ENCODE measurements at places on chromosomes 2 and 18.
A peak's percentile ranks its signal among the peaks of the same experiment; 100 is the strongest.

DNA sequence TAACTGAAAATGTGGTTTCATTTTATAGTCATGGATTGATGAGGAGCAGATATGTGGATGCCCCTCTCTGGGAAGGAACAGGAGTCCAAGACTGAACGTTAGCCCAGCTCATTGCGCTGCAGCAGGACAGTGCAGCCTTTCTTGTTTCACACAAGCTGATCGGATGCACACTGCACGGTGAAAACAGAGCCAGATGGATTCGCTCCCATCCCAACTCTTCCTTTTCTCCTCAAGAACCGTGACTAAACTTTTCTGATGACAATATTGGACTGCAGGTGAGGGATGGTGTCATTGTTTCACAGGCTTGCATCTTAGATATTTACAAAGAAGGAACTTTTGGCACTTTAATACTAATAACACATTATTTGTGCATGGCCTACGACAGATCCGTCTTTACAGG is 33.8 kb upstream of the COPS8 start:
- no peak for DNase-seq

DNA sequence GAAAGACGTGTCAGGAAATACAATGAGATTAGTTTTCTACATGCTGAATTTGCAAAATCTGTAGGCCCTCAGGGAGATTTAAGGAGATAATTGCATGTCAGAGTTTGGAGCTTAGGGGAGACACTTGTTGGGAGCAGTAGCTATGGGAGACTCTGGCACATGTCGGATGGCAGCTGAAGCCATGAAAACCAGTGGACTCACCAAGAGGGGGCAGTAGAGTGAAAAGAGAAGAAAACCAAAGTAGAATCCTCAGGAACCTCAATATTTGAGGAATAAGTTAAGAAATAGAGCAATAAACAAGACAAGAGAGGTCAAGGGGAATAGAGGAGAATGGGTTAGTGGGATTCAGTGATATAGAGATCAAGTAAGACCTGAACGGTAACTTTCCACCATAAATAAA is 24.8 kb downstream of the RUFY4 start:
- no peak for DNase-seq

DNA sequence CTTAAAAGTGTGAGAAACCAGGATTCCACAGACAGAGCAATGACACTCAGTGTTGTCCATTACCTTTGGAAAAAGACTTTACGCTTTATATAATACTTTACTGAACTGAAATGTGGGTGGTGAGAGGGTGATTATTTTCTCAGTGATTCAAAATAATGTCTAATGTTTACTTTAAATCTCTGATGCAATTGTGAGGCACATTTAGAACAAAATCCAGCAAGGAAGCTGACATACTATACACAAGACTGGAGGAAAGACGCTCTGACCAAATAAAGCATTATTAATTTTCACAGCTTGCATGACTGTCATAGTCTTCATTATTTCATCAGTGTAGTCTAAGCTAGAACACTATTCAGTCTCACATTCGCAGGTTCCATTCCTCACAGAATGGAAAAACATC is 34.1 kb upstream of the STAT1 start:
- no peak for DNase-seq

- DNase-seq = no peak
Measured at GRCh38 chr2:28802975-28803429, 7.6 kb upstream of the SPDYA start.

GRCh38 chr2:118202707-118203303 is 114.5 kb downstream of the INSIG2 start:
- peak; percentile 22 for DNase-seq

GRCh38 chr2:27502142-27502541 is 5.5 kb downstream of the GCKR start:
- DNase-seq = no peak

GRCh38 chr2:194319222-194319992 is 1337.6 kb upstream of the SLC39A10 start:
- no peak for DNase-seq

DNA sequence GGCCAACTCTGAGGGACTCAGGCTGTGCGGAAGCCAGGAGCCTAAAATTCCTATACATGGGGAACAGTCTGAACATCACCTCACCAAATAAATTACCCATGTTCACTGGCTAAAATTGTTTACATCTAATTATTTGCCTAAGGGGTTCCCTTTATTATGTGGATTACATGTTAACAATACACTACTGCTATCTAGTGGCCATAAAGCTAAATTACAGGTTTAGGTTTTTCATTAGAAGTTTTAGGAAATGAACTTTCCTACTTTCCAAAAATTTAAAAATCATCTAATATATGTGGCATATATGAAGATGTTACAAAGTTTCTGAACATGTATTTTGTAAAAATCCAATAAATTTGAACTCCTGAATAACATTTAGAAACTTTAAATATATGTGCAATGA is 40.3 kb downstream of the PLA2R1 start:
- no peak for DNase-seq

DNA sequence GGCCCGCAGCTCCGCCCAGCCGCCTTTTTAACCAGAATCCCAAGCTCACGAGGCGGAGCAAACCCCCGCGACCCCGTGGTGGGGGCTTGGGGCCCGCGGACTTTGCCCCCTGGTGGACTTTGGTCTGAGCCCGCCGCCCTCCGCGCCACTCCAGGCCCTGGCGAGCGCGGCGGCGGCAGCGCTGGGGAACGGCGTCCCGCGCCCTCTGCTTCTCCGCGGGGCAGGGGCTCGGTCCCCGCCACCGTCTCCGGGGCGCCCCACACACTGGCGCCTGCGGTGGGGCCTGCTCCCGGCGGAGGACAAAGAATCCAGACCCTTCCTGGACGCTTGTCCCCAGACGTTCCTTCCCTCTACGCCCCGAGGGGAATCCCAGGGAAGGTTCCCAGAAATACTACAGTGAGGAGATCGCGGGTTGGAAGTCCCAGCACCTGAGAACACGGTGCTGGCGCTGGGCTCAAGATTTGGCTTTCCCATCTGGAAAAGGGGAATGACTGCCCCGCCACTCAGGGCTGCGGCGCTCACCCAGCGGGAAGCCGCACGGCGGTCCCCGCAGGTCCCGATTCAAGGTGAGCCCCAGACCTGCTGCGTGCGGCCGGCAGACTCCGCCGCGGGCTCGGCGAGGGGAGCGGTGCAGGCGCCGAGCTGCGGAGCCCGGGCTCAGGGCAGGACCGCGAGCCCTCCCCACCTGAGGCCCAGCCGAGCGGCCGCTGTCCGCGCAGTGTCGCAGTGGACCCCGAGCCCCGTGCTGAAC is at the start of gene HAAO:
HAAO (minus strand) TSS at position 1 of the 751 bp plus-strand sequence. CDS start 47 bp downstream, outside the sequence.
- DNase-seq = no peak

- no peak for DNase-seq
Measured at GRCh38 chr2:9708683-9709538, 78.1 kb upstream of the YWHAQ start.

- DNase-seq = peak; percentile 39
Measured at GRCh38 chr18:37710726-37711125, 145.1 kb upstream of the CELF4 start.

- peak; percentile 40 for DNase-seq
Measured at GRCh38 chr2:41414486-41415230, 633.2 kb upstream of the PKDCC start.

GRCh38 chr2:55026202-55026601 is 24.0 kb downstream of the RTN4 start:
- DNase-seq = peak; percentile 41

GRCh38 chr2:62423235-62423634 is 82.8 kb downstream of the TMEM17 start:
- peak; percentile 14 for DNase-seq

DNA sequence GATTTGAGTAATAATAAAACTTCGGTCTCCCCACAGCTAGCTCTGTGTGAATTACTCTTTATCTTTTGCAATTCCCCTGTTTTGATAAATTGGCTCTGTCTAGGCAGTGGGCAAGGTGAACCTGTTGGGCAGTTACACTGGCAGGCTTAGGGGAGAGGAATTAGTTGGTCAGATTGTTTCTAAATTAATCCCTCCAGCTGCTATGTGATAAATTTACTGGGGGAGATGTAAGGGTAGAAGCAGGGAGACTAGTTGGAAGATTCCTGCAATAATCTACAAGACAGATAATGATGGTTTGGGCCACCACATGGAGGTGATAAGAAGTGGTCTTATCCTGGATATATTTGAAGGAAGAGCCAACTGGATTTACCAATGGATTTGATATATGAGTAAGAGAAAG is 118.5 kb upstream of the TACR1 start:
- no peak for DNase-seq

- DNase-seq = no peak
Measured at GRCh38 chr2:2286592-2286991, 44.5 kb downstream of the MYT1L start.

- peak; percentile 79 for DNase-seq
Measured at GRCh38 chr2:232891621-232892071, 21.6 kb downstream of the SNORC start.

DNA sequence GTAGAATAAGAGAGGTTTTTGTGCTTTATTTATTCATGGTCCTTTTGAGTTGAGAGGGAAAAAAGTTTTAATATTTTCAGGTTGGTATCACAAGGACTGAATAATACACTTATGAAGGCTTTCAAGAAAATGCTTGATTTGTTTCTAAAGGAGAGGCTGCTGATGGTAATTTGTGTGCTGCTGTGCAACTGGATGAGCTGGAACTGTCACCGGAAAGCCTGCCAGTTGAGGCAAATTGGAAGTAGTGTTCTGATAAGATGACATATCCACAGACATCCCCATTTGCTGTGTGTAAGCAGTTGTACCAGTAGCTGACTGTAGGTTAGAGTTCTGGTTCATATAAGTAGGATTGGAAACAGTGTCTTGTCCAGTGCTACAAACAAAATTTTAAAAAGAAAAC is 21.6 kb upstream of the CACNB4 start:
- DNase-seq = no peak

GRCh38 chr2:144006139-144006538 is 513.8 kb downstream of the ZEB2 start:
- DNase-seq = no peak

- DNase-seq = no peak
Measured at GRCh38 chr2:23489471-23490322, 104.7 kb downstream of the KLHL29 start.

DNA sequence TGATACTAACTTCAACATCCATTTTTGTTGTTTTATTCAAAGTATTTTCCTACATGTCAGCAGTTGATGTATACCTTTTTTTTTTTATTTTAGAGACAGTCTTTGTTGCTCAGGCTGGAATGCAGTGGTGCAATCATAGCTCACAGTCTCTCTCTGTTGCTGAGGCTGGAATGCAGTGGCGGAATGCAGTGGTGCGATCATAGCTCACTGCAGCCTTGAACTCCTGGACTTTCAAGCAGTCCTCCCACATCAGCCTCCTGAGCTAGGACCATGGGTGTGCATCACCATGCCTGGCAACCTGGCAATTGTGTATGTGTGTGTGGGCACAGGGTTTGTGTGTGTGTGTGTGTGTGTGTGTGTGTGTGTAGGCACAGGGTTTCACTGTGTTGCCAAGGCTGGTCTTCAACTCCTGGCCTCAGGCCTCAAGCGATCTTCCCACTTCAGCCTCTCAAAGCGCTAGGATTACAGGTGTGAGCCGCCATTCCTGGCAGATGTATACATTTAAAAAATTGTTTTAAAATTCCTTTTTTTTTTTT is 24.8 kb downstream of the SANBR start:
- no peak for DNase-seq

- no peak for DNase-seq
Measured at GRCh38 chr2:44705356-44705755, 236.1 kb upstream of the SIX3 start.

GRCh38 chr2:109727929-109728447 is 66.1 kb upstream of the RGPD5 start:
- DNase-seq = no peak

- DNase-seq = no peak
Measured at GRCh38 chr2:238839428-238839827, 8.5 kb upstream of the TWIST2 start.

GRCh38 chr2:223418131-223418530 is 184.0 kb downstream of the SCG2 start:
- no peak for DNase-seq

- DNase-seq = no peak
Measured at GRCh38 chr2:62565309-62565908, 59.4 kb upstream of the TMEM17 start.

DNA sequence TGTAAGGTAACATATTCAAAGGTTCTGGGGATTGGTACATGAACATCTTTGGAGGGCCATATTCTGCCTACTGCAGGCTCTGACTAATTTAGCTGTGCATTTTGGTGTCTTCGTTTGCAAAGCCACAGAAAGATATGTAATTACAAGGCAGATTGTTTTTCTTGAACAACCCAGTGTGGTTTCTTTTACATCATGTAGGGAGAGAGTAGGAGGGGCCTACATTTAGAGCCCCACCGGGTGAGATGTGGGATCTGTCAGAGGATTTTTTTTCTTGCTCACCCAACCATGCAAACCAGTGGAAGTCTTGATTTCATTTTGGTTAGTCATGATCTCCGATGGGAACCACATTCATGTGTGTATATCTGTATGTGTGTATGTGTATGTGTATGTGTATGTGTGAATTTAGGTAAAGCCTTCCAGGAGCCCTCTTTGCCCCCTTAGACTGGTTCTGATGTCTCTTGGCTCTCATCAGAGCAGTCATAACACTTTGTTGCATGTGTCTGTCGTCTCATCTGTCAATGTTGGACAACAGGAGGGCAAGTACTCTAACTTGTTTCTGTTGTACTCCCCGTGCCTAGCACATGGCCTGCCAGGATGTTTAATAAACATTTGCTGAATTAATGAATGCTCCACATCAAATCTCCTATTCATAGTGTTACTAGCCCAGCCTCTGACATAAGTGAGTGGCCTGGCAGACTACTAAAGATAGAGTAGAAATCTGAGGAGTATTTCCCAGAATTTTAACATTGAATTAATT is 239.9 kb downstream of the MTX2 start:
- DNase-seq = peak; percentile 23

DNA sequence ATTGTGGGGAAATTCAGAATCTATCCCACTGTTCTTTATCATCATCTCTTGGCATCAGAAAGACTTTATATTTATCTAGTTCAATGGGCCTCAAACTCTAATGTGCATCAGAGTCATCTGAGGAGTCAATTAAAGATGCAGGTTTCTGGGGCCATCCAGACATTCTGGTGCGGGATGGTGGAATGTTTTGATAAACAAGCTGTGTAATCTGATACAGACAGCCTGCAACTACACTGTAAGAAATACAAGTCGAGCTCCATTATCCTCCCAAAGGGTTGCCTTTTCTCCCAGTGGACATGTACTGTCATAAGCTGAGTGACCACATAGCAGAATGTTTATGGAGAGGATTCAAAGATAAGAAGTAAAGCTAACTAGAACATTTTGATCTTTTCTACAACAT is 515.3 kb upstream of the DCC start:
- DNase-seq = no peak

- DNase-seq = no peak
Measured at GRCh38 chr2:182521453-182522404, 94.9 kb upstream of the PDE1A start.

- no peak for DNase-seq
Measured at GRCh38 chr2:239275847-239276831, 124.7 kb downstream of the HDAC4 start.

All from mammary epithelial cell (primary cell).